Liver (tissue), 10 donors: ENCODE measurements at places on chromosomes 1 and 21. TPM values are rescaled to one million over a fixed set of nuclear protein-coding genes. Genes with fewer than 3 reads are reported as not detected.

TSPEAR gene
- under 0.01 TPM for total RNA-seq

SELP gene
- total RNA-seq, result 2.7 TPM

HSF2BP gene
- 0.33 TPM for total RNA-seq

KTI12 gene
- 7.7 TPM for total RNA-seq

CFHR3 gene
- total RNA-seq, result 64.2 TPM

EXOSC10 gene
- total RNA-seq, result 26.3 TPM

LRRC8B gene
- 4.3 TPM for total RNA-seq

- H3K27ac ChIP-seq, result no peak overlapping the region
- H3K4me3 ChIP-seq, result no peak overlapping the region
Measured at GRCh38 chr1:13702425-13703127, 2.6 kb downstream of the PRDM2 start.

GRCh38 chr21:28436286-28436932 lies 556.3 kb downstream of the LTN1 start:
- H3K27ac ChIP-seq, result no peak overlapping the region
- no peak overlapping the region for H3K4me3 ChIP-seq
- no peak for DNase-seq
- H3K27me3 ChIP-seq, result no peaks in the 10 kb centered on the region
- H3K36me3 ChIP-seq, result no peaks in the 10 kb centered on the region

- no peak overlapping the region for H3K4me3 ChIP-seq
- H3K36me3 ChIP-seq, result no peaks in the 10 kb centered on the region
- DNase-seq, result no peak
- no peaks in the 10 kb centered on the region for H3K27me3 ChIP-seq
- H3K27ac ChIP-seq, result no peak overlapping the region
- no peaks in the 10 kb centered on the region for H3K4me1 ChIP-seq
Measured at GRCh38 chr1:36530261-36530660, 47.5 kb upstream of the CSF3R start.

GRCh38 chr1:36425791-36426190 lies 24.5 kb downstream of the OSCP1 start:
- H3K36me3 ChIP-seq, result no peaks in the 10 kb centered on the region
- H3K27me3 ChIP-seq, result no peaks in the 10 kb centered on the region
- no peak for DNase-seq
- H3K4me1 ChIP-seq, result no peaks in the 10 kb centered on the region
- no peak overlapping the region for H3K4me3 ChIP-seq
- H3K27ac ChIP-seq, result no peak overlapping the region

DNA sequence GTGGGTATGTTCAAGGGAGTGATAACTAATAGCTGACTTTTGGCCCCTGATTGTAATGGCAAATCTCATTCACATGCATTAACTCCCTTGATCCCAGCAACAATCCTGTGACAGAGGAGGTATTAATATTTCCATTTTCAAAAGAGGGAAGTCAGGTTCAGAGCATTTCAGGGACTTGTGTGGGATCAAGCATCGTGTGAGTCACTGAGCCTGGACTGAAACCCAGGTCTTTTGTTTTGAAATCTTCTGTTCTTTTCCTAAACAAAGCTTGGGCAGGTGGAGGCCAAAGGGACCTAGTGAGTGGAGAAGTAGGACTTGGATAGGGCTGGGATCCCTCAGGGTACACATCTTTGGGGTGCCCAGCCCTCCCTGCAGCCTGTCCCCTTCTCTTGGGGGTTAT lies 37.9 kb downstream of the ETNK2 start:
- no peaks in the 10 kb centered on the region for H3K27me3 ChIP-seq
- no peak for DNase-seq
- no peak overlapping the region for H3K27ac ChIP-seq
- H3K4me3 ChIP-seq, result no peak overlapping the region

GRCh38 chr1:16318555-16318954 lies 33.7 kb downstream of the FBXO42 start:
- H3K27ac ChIP-seq, result no peak overlapping the region
- H3K4me1 ChIP-seq, result peaks cover 2% of the 10 kb centered on the region
- no peak overlapping the region for H3K4me3 ChIP-seq
- no peaks in the 10 kb centered on the region for H3K27me3 ChIP-seq

- H3K27ac ChIP-seq, result no peak overlapping the region
- H3K36me3 ChIP-seq, result no peaks in the 10 kb centered on the region
- no peaks in the 10 kb centered on the region for H3K27me3 ChIP-seq
- H3K4me1 ChIP-seq, result peaks cover 4% of the 10 kb centered on the region
- H3K4me3 ChIP-seq, result no peak overlapping the region
Measured at GRCh38 chr1:32954168-32954567, 10.4 kb downstream of the RNF19B start.

DNA sequence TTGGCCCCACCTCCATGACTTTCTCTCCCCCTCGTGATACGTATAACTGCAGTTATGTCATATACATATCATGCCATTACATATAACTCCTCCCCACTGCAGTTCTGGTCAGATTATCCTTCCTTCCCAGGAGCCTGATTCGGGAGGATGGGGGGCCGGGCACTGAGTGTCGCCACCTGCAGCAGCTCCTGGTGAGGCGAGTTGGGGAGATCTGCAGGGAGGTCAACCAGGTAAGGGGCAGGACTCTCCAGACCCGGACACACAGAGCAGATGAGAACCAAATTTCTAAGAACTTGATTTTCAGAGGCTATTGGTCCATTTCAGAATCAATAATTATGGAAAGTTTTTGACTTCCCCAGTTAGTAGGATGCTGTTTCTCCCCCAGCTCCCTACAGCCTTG lies 19.5 kb downstream of the HYI start:
- no peak overlapping the region for H3K4me3 ChIP-seq
- H3K27ac ChIP-seq, result no peak overlapping the region
- H3K36me3 ChIP-seq, result peaks cover 34% of the 10 kb centered on the region
- H3K4me1 ChIP-seq, result no peaks in the 10 kb centered on the region
- no peak for DNase-seq

- no peaks in the 10 kb centered on the region for H3K36me3 ChIP-seq
- H3K27ac ChIP-seq, result no peak overlapping the region
- no peak overlapping the region for H3K4me3 ChIP-seq
- H3K4me1 ChIP-seq, result peaks cover 8% of the 10 kb centered on the region
- H3K27me3 ChIP-seq, result no peaks in the 10 kb centered on the region
Measured at GRCh38 chr1:32967888-32968568, 3.4 kb upstream of the RNF19B start.

DNA sequence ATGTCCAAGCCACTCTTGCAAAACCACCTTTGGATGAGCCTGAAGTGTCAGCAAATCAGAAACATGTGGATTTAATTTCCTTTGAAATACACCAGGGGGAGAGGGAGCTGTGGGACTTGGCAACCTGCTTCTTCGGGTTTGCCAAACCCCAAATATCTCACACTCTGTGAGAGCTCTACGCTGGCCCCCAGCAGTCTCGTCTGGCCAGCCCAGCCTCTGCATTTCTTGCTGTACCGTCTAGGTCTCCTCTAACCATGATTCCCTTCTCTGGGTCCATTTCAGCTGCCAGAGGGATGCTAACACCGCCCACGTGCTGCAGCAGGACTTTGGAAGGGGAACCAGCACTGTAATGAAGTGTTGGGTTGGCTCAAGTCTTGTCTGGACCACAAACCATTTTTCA lies 114.6 kb downstream of the MRPS6 start:
- H3K27me3 ChIP-seq, result no peaks in the 10 kb centered on the region
- no peak overlapping the region for H3K27ac ChIP-seq
- H3K36me3 ChIP-seq, result no peaks in the 10 kb centered on the region

GRCh38 chr1:32275424-32275823 lies 16.5 kb upstream of the HDAC1 start:
- H3K4me1 ChIP-seq, result no peaks in the 10 kb centered on the region
- H3K27me3 ChIP-seq, result no peaks in the 10 kb centered on the region
- no peak overlapping the region for H3K4me3 ChIP-seq
- no peak overlapping the region for H3K27ac ChIP-seq
- no peak for DNase-seq
- no peaks in the 10 kb centered on the region for H3K36me3 ChIP-seq

DNA sequence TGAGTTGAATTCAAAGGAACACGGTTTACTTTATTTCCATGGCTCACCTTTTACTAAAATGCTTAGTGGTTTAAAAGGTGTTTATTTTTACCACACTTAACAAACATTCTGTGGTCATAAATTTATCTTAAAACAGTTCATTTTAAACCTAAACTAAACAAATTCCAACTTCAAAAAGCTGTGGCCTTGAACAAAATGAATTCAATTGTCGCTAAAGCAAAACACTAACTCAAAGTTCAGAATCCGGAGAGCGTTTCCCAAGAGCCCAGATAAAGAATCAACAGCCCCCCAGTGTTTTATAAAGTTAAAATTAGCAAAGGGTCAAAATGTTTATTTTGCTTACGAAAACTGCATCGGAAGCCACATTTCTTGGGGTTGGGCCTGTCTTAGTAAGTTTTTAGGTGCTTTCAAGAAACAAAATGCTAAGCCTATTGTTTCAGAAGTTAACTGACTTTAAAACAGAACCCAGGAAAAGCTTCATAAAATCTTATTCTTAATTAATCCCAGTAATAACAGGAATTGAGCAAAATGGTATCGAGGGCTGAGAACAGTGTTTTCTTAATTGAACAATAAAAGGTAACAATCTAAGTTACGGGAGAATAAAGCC lies 1.3 kb downstream of the PUM1 start:
- H3K27ac ChIP-seq, result peak overlapping the region; percentile 24
- H3K36me3 ChIP-seq, result peaks cover under 1% of the 10 kb centered on the region
- H3K4me1 ChIP-seq, result peaks cover 24% of the 10 kb centered on the region
- no peak for DNase-seq
- H3K27me3 ChIP-seq, result no peaks in the 10 kb centered on the region

- peaks cover 5% of the 10 kb centered on the region for H3K4me1 ChIP-seq
- H3K27me3 ChIP-seq, result no peaks in the 10 kb centered on the region
- no peaks in the 10 kb centered on the region for H3K36me3 ChIP-seq
- no peak overlapping the region for H3K4me3 ChIP-seq
- H3K27ac ChIP-seq, result no peak overlapping the region
- DNase-seq, result no peak
Measured at GRCh38 chr1:202563818-202564217, 146.4 kb downstream of the SYT2 start.

GRCh38 chr1:5955479-5955977 lies 36.7 kb downstream of the NPHP4 start:
- H3K4me1 ChIP-seq, result no peaks in the 10 kb centered on the region
- H3K36me3 ChIP-seq, result no peaks in the 10 kb centered on the region
- no peak for DNase-seq
- no peak overlapping the region for H3K4me3 ChIP-seq
- no peaks in the 10 kb centered on the region for H3K27me3 ChIP-seq

DNA sequence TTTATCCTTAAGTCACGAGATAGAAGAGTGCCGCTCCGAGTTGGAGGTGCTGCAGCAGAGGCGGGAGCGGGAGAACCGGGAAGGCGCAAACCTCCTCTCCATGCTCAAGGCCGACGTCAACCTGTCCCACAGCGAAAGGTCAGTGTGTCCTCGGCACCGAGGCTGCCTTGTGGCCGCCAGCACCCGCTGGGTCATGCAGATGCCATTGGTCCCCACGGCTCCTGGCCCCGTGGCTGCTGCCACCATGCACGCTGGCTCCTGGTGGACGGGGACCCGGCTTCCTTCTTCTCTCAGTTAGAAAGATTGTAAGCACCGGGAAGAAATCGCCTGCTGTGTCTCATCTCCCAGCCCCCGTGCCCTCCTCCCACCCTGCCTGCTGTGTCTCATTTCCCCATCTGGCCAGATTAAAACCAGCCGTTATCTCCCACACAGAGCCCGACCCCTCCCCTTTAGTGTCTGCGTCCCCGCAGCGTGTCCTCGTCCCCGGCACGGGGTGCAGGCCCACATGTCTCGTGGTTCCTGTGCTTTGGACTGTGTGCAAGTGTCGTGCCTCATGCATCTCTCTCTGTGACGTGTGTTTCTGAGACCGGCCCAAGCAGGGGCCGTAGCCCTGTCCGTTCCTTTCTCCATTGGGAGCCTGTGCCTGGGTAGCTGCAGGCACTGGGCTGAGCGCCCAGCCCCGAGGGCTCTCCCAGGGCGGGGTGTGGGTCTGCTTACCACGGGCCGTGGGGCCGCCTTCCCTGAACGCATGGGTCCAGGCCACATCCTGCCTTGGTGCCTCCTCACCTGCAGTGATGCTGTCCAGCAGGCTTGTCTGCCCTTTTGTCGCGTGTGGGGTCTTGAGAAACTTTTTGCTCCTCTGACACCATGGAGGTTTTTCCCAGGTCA lies 62.1 kb downstream of the PCNT start:
- H3K27ac ChIP-seq, result no peak overlapping the region
- no peak overlapping the region for H3K4me3 ChIP-seq
- H3K36me3 ChIP-seq, result peaks cover 4% of the 10 kb centered on the region
- H3K27me3 ChIP-seq, result no peaks in the 10 kb centered on the region
- no peak for DNase-seq

- no peaks in the 10 kb centered on the region for H3K36me3 ChIP-seq
- H3K27ac ChIP-seq, result no peak overlapping the region
- DNase-seq, result no peak
Measured at GRCh38 chr1:208528578-208529240, 284.5 kb upstream of the PLXNA2 start.

DNA sequence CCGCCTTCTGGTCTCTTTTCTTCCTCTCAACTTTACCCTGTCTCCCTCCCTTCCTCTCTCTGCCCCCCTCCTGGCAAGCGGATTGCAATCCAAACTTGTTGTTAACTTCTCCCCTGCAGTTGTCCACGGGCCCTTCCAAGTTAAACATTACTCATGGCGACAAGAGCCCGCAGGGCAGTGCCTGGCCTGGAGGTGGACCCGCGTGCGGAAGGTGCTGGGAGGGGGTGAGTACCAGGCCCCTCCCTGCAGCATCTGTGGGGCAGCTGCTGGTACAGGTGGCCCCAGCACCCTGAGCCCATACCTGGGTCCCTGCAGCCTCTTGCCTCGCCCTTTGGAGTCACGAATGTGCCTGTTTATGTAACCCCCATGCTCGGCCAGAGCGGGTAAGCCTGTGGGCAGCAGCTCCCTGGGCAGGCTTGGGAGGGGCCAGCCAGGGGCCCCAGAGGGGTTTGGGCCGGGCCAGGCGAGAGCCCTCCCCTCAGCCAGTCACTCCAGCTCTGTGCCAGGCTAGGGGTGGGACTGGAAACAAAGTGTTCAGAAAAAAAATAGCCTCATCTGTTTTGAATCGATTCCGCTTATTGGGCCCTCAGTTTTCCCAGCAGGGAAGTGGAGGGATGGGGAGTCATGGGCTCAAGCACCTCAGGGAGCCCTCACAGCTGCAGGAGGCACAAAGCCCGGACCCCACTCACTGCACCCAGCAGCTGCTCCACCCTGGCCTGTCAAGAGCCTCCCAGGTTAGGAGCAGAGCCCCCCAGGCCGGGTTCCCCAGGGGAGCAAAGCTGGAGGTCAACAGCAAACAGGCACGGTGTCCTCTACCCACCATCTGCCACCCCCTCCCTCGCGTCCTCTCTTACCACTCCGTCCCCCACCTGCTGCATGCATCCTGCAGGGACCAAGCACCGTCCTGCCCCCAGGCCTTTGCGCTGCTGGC lies 14.0 kb upstream of the FAAP20 start:
- peak overlapping the region; percentile 80 for H3K27ac ChIP-seq
- peak overlapping the region; percentile 24 for H3K4me3 ChIP-seq
- H3K4me1 ChIP-seq, result peaks cover 30% of the 10 kb centered on the region
- H3K27me3 ChIP-seq, result no peaks in the 10 kb centered on the region
- peaks cover under 1% of the 10 kb centered on the region for H3K36me3 ChIP-seq
- peak; percentile 64 for DNase-seq

- no peak for DNase-seq
- H3K4me1 ChIP-seq, result no peaks in the 10 kb centered on the region
- no peak overlapping the region for H3K27ac ChIP-seq
- H3K36me3 ChIP-seq, result no peaks in the 10 kb centered on the region
- H3K4me3 ChIP-seq, result no peak overlapping the region
- H3K27me3 ChIP-seq, result no peaks in the 10 kb centered on the region
Measured at GRCh38 chr1:68181165-68181556, 51.2 kb downstream of the WLS start.
